AG04449 (cell line): ENCODE measurements at places on chromosomes 5 and 9.

- DNase-seq: no peak
Observed at GRCh38 chr9:111904891-111905291, 8.3 kb downstream of the UGCG start.

- no peak for DNase-seq
Observed at GRCh38 chr5:127723571-127723970, 20.4 kb downstream of the CCDC192 start.

- DNase-seq: no peak
Observed at GRCh38 chr5:66666778-66667177, 70.6 kb downstream of the MAST4 start.

GRCh38 chr9:130471411-130472183, 26.8 kb downstream of the ASS1 start:
- no peak for DNase-seq

- no peak for DNase-seq
Observed at GRCh38 chr5:124912638-124913328, 166.3 kb upstream of the ZNF608 start.

DNA sequence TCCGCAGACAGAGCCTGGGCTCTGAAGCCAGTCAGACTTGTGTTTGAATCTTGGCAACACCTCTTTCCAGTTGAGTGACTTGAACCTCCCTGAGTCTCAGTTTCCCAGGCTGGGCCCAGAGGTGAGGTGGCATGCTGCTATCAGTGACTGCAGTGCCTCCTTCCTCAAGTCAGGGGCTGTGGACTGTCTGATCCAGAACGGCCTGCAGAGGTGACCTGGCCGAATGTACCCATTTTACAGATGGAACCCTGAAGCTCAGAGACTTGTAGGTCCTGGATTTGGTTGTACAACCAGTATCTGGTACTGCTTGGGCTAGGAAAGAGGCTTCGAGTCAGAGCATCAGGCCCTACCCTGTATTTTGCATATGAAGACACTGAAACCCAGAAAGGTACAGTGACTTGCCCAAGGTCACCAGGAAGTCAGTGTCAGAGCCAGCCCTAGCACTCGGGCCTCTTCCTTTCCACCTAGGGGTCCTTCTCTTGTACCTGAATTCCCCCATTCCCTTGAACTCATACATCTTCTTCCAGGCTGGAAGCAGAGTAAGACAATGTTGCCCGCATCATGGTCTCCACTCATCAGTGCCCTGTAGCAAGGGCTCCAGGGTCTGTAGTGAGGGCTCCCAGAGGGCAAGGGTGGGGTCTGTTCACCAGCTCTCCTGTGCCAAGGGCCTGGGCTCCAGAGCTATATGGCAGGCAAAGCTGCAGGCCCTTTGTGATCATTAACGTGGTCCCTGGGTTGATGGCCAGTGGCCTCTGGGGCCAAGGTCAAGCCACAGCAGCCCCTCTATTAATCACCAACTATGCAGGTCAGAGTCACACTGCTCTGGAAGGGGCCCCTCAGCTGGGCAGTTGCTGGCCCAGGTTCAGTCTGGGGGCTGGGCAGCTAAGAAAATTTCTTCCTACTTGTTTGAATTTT, 28.5 kb downstream of the GSN start:
- DNase-seq: no peak

DNA sequence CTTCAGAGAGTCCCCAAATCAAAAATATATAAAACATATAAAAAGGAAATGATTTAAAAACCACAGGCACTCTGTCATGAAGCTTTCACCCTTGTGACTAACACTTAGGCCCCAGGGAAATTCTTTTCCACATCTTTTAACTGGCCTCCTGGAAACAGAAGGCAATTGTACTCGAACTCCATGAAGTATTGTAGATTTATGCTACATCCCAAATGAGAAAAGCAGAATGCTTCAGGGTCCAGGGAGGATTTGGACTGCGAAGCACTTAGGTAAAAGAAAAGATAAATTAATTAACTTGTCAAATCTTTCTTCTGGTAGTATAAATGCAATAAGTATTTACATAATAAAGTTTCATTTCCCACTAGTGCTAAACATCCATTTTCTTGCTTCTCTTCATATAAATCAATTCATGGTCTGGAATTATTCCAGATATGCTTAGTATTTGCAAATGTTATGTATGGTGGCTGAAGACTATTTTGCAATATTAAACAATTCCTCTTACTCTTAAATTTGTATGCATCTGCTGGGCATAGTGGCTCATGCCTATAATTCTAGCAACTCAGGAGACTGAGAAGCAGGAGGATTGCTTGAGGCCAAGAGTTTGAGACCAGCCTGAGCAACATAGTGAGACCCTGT, 64.9 kb upstream of the ELL2 start:
- no peak for DNase-seq

- no peak for DNase-seq
Observed at GRCh38 chr5:97049175-97049574, 93.2 kb downstream of the LIX1 start.

DNA sequence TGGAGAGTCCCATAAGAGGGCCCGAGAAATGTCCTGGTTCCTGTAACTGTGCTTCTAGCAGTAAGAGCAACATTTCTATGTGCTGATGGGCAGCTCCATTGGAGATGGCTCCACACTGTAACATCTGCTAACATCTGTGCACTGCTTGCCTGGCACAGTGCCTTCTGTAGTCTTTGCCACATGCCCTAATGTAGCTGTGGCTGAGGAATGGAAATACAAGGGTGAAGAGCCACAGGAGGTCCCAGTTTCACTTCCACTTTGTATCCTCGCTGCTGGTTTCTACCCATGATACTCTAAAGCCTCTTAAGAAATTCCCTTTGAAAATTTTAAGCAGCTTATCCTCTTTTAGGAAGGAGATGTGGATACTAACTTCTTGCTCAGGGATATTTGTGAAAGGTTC, 97.4 kb downstream of the HOMER1 start:
- no peak for DNase-seq

DNA sequence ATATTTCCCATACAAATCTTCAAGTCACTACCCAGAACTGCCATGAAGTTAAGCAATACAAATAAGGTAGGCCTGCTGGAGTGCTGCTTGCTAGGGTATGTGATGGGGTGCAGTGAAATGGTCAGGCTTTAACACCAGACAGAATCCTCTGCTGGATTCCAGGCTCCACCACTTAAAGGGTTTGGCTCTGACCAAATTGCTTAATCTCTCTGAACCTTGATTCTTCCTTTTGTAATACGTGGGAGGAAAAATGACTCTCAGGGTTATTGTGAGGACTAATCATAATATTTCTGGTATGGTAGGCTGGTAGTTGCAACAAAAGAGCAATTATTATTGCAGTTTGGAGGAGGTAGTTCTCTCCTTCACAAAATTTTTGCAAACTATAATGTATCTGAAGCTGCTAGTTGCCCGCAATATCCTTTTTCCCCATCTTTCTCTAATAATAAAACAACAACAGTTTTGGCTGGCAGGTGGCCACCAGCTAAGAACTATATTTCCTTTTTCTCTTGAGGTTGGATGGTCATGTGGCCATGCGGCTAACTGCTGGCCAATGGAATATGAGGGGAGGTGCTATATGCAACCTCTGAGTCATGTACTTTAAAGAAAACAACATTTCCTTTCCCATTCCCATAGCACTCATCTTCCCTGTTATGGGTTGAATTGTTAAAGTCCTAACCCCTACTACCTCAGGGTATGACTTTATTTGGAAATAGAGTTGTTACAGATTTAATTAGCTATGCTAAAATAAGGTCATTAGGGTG, 44.1 kb downstream of the CCL28 start:
- no peak for DNase-seq

DNA sequence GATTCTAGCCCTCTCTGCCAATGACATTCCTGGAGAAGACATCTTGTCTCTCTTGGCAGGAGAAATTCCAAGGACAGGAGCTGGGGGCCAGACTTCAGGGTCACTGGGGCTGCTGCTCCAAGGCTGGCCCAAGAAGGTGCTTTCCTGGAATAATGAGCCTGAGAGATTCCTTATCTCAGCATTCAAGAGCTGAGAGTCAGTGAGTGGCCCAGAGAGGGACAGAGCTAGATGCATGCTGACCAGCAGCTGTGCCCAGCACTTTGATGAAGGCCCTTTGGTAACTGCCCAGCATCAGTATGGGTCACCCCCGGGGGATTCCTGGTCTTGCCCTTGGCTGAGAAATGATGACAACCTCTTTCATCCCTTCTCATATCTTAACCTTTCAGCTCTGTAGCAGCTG, 47.7 kb upstream of the CTNNA1 start:
- no peak for DNase-seq
